ENCODE measurements at places on chromosomes 5 and 9.

- no peak for DNase-seq
Measured at GRCh38 chr5:83149671-83150070, 72.3 kb downstream of the XRCC4 start.

- no peak for DNase-seq
Measured at GRCh38 chr5:163245584-163245983, 191.8 kb upstream of the CCNG1 start.

DNA sequence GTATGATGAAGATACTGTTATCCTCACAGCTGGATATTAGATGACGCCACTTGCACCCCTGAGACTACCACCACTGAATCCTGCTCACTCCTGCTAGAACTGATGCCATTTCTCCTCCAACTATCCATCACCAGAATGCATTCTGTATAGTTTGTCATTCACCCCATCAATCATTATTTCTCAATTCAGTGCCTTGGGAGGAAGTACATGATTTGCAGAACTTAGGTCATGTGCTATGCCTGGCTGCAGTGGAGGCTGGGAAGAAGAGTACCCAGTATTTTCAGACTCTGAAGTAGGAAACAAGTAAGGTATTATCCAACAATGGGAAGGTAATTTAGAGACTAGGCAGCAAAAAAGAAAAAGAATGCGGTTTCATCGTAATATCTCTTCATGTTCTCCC lies 26.2 kb upstream of the HSD17B4 start:
- no peak for DNase-seq

- DNase-seq, result no peak
Measured at GRCh38 chr9:120931231-120932085, 4.9 kb upstream of the TRAF1 start.

GRCh38 chr5:92514896-92515295 lies 1066.1 kb downstream of the NR2F1-AS1 start:
- DNase-seq, result no peak

DNA sequence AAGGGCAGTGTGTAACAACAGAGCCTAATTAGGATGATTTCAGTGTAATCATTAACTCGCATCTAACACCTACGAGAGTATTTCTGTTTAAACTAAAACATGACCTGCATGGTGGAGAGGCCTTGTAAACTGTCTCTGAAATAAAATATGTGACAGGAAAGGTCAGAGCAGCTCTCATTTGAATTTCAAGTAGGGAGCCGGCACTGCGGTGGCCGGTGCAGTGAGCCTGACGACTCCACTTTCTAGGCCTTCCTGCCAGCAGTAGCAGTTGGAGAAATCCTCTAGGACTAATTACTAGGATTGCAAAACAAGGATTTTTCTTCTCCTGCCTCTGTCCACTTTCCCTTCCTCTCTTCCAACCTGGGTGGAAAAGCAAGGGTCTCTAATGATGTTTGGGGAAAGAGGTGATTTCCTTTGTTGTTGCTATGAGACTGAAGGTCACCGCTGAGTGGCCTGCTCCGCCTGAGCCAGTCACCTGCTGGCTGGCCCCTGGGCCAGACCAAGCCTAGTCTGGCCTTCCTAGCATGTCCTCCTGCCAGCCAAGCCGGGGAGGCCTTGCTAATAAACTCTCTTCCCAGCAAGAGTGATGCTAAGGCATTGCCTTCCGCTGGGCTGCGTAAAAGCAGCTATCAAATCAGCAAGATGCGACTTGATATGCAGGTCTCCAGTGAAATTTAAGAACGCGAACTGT lies 245.7 kb downstream of the PSAT1 start:
- DNase-seq, result no peak

GRCh38 chr5:15620501-15620900 lies 120.5 kb downstream of the FBXL7 start:
- DNase-seq, result no peak
